Midbrain (tissue), 1 donor: ENCODE measurements at places on chromosomes 11 and 22.

GRCh38 chr11:76653674-76654284, 16.8 kb downstream of the LRRC32 start:
- no peak for DNase-seq

GRCh38 chr11:35343033-35343598, 76.2 kb downstream of the SLC1A2 start:
- DNase-seq: no peak

GRCh38 chr22:39098576-39098975, 1.5 kb downstream of the APOBEC3H start:
- no peak for DNase-seq

- no peak for DNase-seq
These were observed 128.0 kb upstream of the SERPIND1 start for GRCh38 chr22:20645954-20646353.

GRCh38 chr11:81497202-81497804, 1236.4 kb downstream of the FAM181B start:
- peak; percentile 43 for DNase-seq
